Daoy (cell line): ENCODE measurements at places on chromosomes 11 and 22. TPM values are rescaled to one million over a fixed set of nuclear protein-coding genes. Genes with fewer than 3 reads are reported as not detected.

The KRTAP5-9 gene
- total RNA-seq: not detected in 2 replicates

The LSP1 gene
- total RNA-seq: 3.8 and 6.5 TPM in 2 replicates

The PKNOX2 gene
- 0.54 and 1.4 TPM in 2 replicates for total RNA-seq

The OR5B21 gene
- not detected in 2 replicates for total RNA-seq

The NUDT22 gene
- 43.1 and 51.3 TPM in 2 replicates for total RNA-seq
